GM18507 (cell line): ENCODE measurements at places on chromosomes 1 and 21.
A peak's percentile ranks its signal among the peaks of the same experiment; 100 is the strongest.

DNA sequence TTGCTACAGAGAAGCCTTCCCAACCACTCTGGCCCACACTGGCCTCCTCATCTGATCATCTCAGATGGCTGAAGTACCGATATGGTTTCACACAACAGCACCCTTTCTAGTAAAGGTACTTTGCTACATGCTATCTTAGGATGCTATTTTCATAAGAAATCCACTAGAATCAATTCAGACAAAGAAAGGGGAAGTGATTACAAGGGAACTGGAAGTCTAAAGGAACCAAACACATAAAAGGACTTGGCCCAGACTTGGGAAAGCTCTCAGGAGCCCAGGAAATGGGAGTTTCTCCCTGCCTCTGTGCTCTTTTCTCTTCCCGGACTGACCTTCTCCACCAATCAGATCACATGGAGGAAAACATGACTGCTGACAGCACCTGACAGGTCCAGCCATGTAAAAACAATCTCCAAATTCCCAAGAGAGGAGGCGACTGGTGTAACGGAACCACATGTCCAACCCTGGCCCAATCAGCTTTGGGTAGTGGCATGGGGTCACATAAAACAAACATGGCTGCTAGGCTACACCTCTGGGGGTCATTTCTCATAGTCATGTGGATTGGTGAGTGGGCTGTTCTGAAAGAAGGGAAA, 12.7 kb upstream of the FOXE3 start:
- no peak for DNase-seq

- no peak for DNase-seq
Observed at GRCh38 chr1:60572378-60572777, 498.8 kb upstream of the C1orf87 start.

GRCh38 chr1:81452693-81453366, 347.9 kb upstream of the ADGRL2 start:
- DNase-seq = no peak

GRCh38 chr1:12052008-12052573, 11.0 kb upstream of the TNFRSF8 start:
- peak; percentile 68 for DNase-seq

DNA sequence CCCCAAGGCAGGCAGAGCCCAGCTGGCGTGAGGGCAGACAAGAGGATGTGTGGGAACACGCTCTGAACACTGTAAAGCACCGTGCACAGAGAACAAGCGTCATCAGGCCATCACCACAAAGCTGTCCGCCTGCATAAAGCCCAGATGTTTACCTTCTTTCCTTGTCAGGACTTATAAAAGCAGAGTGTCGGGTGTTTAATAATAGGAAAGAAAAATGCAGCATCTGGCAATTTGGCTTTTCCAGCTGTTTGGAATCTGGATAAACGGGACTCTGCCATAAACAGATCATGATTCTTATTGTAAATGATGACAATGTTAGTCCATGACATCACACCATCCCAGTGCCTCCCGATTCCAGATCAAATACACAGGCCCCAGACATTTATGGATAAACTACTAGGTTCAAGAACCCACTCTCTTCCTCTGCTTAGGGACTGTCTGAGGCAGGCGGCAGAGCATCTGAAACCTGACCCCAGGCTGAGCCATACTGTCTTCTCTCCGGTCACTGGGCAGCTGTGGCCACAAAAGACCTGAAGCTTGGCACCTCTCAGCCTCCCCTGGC, 4.2 kb downstream of the GLIS1 start:
- DNase-seq = no peak

DNA sequence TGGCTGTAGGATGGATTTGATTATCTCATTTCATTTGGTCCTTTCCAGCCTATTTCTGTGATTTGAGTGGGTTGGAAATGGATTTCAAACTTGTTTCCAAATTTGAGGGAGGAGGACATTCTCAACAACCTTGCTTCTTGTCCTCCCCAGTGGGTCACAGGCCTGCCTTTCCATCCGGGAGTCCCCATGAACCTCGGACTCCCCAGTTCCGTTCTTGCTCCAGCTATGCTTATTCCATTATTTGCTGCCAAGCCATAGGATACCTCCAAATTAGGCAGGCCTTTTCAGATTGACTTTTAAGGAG, 97.8 kb downstream of the DUSP10 start:
- no peak for DNase-seq

DNA sequence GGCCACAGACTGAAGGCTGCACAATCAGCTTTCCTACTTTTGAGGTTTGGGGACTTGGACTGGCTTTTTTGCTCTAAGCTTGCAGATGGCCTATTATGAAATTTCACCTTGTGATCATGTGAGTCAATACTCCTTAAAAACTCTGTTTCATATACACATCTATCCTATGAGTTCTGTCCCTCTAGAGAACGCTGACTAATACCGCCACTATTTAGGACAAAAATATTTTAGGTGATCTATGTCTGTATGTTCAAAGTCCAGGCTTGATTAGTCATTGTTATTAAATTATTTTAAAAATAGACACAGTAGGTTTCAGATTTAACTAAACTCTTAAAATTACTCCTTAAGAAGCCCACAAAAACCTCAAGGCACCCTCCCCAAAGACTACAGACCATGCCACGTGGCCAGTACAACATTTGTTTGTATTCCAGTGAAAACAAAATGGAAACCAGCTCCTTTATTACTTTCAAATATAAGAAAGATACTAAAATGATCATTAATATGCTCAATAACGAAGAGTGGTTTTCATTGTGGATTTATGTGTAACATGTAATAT, 63.1 kb downstream of the TMPRSS15 start:
- DNase-seq = no peak

GRCh38 chr1:113456967-113457366, 66.7 kb downstream of the MAGI3 start:
- no peak for DNase-seq

DNA sequence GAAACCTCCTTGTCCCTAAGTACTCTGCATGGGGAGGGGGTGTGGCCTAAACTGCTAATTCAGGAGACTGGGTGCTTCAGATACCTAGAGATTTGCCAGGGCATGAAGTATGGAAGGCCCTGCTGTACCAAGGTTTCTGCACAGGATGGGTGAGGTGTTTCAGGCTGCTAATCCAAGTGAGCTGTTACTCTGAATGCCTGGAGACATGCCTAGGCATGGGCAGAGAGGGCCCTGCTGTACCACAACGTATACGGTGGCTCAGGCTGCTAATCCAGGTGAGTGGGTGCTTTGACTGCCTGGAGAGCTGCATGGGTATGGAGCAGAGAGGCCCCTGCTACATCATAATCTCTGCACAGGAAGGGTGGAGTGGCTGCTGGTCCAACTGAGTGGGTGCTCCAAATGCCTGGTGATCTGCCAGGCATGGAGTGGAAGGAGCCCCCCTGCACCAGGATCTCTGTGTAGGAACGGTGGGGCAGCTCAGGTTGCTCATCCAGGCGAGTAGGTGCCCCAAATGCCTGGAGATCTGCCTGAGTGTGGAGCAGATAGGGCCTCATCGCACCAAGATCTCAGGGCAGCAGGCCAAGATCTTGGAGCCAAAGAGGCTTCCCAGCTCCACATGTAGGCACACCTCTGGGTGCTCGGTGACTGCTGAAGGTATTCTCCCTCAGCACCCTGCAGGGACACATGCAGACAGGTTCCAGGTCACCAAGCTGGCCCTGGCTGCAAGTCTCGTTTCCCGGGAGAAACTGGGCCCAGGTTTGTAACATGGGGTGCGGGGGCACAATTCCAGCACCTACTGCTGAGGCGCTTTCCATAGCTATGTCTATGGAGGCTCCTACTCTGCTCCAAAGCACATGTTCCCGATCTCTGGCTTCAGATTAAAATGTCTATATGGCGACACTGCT, 252.5 kb upstream of the PLXNA2 start:
- no peak for DNase-seq

DNA sequence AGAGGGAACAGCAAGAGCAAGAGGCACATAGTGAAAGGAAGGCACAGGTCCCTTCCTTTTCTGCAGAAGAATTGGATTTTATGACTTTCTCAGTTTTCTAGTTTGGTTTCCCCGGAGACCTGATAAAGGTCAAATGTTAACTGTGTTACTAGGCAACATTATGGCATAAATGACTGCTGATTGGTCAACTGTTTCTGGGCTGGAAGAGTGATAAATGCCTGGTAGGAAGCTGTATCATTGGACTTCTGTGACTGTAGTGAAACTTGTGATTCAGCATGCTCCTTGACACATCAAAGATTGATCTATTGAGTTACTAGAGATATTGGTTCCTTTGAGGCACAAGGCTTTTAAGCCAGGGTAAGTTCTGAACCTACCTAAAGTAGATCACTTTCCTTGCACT, 55.7 kb downstream of the LRRC8C start:
- no peak for DNase-seq

DNA sequence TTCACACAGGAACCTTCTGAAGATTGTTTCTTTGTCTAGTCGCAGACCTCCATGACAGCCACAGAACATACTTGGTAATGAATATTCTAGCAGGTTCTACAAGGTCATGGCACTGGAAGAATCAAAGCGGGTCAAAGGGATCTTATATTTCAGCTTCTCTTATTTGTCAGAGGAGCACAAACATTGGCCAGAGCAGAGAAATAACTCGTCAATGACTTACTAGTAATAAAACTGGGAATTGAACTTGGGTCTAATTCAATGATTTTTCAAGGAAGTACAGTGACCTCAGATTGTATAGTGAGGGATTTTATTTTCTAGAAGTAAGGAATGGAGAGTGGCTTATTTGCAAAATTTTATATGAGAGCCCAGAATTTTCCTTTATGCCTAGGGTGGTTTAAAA, 290.8 kb upstream of the PLXNA2 start:
- DNase-seq = no peak

- DNase-seq = no peak
Observed at GRCh38 chr1:109370712-109371340, 26.9 kb downstream of the SORT1 start.

- no peak for DNase-seq
Observed at GRCh38 chr1:17533201-17533600, 6.3 kb upstream of the ARHGEF10L start.

DNA sequence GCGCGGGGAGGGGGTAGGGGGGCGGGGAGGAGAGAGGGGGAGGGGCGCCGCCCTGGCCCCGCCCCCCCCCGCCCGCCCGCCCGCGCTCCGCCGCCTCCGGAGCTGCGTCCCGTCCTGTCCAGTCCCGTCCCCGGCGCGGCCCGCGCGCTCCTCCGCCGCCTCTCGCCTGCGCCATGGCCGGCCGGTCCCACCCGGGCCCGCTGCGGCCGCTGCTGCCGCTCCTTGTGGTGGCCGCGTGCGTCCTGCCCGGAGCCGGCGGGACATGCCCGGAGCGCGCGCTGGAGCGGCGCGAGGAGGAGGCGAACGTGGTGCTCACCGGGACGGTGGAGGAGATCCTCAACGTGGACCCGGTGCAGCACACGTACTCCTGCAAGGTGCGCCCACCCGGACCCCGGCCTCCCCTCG, at the start of gene AGRN:
AGRN (plus strand) TSS at position 121 of the 405 bp plus-strand sequence; CDS start at position 174, 53 bp downstream.
- DNase-seq = peak; percentile 71

DNA sequence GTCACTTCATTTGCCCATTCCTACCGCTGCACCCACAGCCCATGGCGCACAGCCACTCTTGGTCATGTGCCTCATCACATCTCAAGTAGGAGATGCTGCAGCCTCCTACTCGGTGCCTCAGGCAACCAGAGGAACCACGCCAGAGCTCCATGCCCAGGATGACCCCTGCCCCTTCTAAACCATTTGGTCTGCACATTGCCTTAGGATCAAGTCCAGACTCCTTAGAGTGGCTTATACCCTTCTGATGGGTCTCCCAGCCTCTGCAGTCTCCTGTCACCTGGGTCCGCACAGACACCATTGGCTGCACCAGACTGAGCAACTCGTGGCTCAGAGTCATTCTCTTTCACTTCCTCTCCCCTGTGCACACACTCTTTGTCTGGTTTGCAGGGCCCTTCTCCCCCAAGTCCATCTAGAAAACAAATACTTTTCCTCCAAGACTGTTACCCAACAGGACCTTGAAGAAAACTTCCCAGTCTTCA, 2.2 kb upstream of the ADORA3 start:
- DNase-seq = no peak

- no peak for DNase-seq
Observed at GRCh38 chr1:179155615-179156014, 73.7 kb downstream of the TOR3A start.

GRCh38 chr1:246518456-246519205, 11.6 kb upstream of the SMYD3 start:
- DNase-seq = no peak

DNA sequence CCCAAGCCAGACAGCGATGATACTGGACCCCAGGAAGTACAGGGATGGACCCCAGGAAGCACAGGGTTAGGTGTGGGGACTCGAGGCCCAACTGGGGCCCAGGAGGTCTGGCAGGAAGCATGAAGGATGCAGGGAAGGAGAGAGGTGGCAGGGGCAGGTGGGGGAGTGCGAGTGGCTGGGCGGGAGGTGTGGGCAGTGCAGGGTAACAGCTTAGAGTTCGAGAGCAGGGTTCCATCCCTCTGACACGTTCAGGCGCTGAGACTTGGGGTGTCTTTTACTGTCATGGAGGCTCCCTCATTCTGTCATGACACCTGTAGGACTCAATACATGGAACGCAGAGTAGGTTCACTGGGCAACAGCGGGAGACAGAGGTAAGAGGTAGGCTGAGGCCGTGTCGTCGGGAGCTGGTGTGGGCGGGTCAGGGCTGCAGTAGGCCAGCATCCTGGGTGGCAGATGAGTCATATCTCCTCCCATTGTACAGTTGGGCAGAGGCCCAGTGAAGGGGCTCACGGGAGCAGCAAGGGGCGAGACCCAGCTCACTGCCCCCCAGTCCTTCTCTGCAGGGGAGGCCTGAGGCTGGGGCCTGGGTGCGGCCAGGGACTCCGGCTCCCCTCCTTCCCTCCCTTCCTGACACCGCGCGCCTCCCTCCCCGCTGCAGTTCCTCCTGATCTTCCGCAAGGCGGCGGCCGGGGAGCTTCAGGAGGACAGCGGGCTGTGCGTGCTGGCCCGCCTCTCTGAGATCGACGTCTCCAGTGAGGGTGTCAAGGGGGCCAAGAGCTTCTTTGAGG, 11.6 kb upstream of the CTRC start:
- DNase-seq = no peak

GRCh38 chr1:18112611-18113010, 5.0 kb downstream of the IGSF21 start:
- DNase-seq = no peak

- DNase-seq = no peak
Observed at GRCh38 chr1:87046951-87047350, 132.5 kb downstream of the HS2ST1 start.

DNA sequence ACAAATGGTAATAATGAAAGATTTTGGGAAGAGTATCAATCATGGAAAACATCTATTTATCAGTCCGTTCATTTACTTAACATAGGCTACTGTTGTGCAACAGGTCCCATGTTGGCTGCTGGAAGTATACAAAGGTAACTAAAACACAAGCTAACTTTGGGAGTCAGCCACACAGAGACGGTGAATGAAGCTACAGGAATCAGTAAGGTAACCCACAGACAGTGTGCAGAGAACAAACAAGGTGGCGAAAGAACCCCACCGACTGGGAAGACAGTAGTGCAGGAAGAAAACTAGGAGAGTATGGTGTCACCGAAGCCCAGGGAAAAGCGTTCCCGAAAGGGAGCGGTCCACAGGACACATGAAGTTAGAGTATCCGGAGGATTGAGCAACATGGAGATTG, 342.3 kb downstream of the SMYD3 start:
- no peak for DNase-seq

GRCh38 chr1:239011382-239011781, 375.0 kb upstream of the CHRM3 start:
- DNase-seq = no peak
